T-helper 1 cell treated with Interleukin-12 subunit alpha and Interleukin-12 subunit beta and Interleukin-4 antibody, amounts not matched to agents 30 ng/mL and 1 ng/mL, for 36 hours (primary cell): ENCODE measurements at places on chromosomes 5 and 9. TPM values are rescaled to one million over a fixed set of nuclear protein-coding genes. Genes with fewer than 3 reads are reported as not detected.

Gene VAV2
- 3.1 and 3.9 TPM in 2 replicates for total RNA-seq

Gene PCDHGA3
- total RNA-seq: 0.07 and 0.34 TPM in 2 replicates

Gene PCDHA9
- total RNA-seq: not detected in 2 replicates

Gene IFNA17
- not detected in 2 replicates for total RNA-seq

Gene TTC1
- total RNA-seq: 59.0 TPM in 2 replicates

Gene PCDHGA11
- total RNA-seq: 0.24 and 0.32 TPM in 2 replicates

Gene JAKMIP2
- total RNA-seq: 5.5 and 6.3 TPM in 2 replicates

Gene DOCK8
- total RNA-seq: 266 and 274 TPM in 2 replicates

Gene SPATA9
- total RNA-seq: not detected in 2 replicates

Gene RASGEF1C
- not detected in 2 replicates for total RNA-seq

Gene PROB1
- 5.2 TPM in 2 replicates for total RNA-seq

Gene SLC6A3
- total RNA-seq: not detected in 2 replicates

Gene ACER2
- 2.4 and 2.8 TPM in 2 replicates for total RNA-seq

Gene PDE8B
- total RNA-seq: not detected in 2 replicates

Gene TMOD1
- total RNA-seq: 1.6 and 2.1 TPM in 2 replicates

Gene CARD6
- total RNA-seq: 6.3 TPM in 2 replicates

Gene ROPN1L
- 2.5 and 3.0 TPM in 2 replicates for total RNA-seq

Gene CDK9
- total RNA-seq: 111 and 113 TPM in 2 replicates

Gene ALDH1A1
- not detected in 2 replicates for total RNA-seq

Gene SPINK1
- not detected in 2 replicates for total RNA-seq

Gene POLR3G
- total RNA-seq: 5.1 and 6.0 TPM in 2 replicates

Gene PLAC8L1
- 0.96 TPM in 1 of 2 replicates, not detected in the other for total RNA-seq

Gene CHSY3
- total RNA-seq: not detected in 2 replicates

Gene GPR151
- not detected in 2 replicates for total RNA-seq

Gene NUTM2G
- not detected in 2 replicates for total RNA-seq

Gene SSBP2
- total RNA-seq: 29.6 and 30.6 TPM in 2 replicates

Gene ARL10
- 8.5 and 9.0 TPM in 2 replicates for total RNA-seq

Gene TDRD7
- 15.7 and 16.6 TPM in 2 replicates for total RNA-seq

Gene IFNE
- 0.32 TPM in 1 of 2 replicates, not detected in the other for total RNA-seq

Gene ADCY2
- not detected in 2 replicates for total RNA-seq

Gene DHFR
- total RNA-seq: 49.8 and 49.9 TPM in 2 replicates

Gene C8G
- total RNA-seq: 3.1 and 4.2 TPM in 2 replicates

Gene PCDHB14
- total RNA-seq: not detected in 2 replicates

Gene SHOC1
- total RNA-seq: not detected in 2 replicates

Gene PCSK1
- not detected in 2 replicates for total RNA-seq

Gene MYMK
- not detected in 2 replicates for total RNA-seq

Gene ADGRD2
- total RNA-seq: not detected in 2 replicates

Gene BTNL9
- total RNA-seq: not detected in 2 replicates

Gene KCNV2
- total RNA-seq: not detected in 2 replicates

Gene CD14
- 0.51 and 0.56 TPM in 2 replicates for total RNA-seq

Gene VPS13A
- total RNA-seq: 50.6 and 52.3 TPM in 2 replicates

Gene FSD1L
- 5.2 and 5.3 TPM in 2 replicates for total RNA-seq

Gene ARSI
- total RNA-seq: not detected in 2 replicates

Gene SLIT3
- total RNA-seq: not detected in 2 replicates

Gene LVRN
- 0.07 TPM in 1 of 2 replicates, not detected in the other for total RNA-seq

Gene GRM6
- not detected in 2 replicates for total RNA-seq

Gene PCDHGB2
- 1.0 and 1.3 TPM in 2 replicates for total RNA-seq

Gene LRRC19
- total RNA-seq: not detected in 2 replicates

Gene SLCO4C1
- 0.91 and 0.95 TPM in 2 replicates for total RNA-seq

Gene AK3
- total RNA-seq: 27.7 and 29.9 TPM in 2 replicates

Gene ANXA2R
- total RNA-seq: 9.3 and 9.7 TPM in 2 replicates

Gene PCDHGA1
- total RNA-seq: 0.15 and 0.17 TPM in 2 replicates

Gene CFAP157
- total RNA-seq: 0.07 and 0.10 TPM in 2 replicates

Gene SV2C
- total RNA-seq: 0.07 and 0.17 TPM in 2 replicates

Gene BBLN
- total RNA-seq: 79.8 and 83.8 TPM in 2 replicates

Gene F2RL1
- 0.71 and 0.76 TPM in 2 replicates for total RNA-seq

Gene LCN9
- total RNA-seq: not detected in 2 replicates

Gene SLC6A18
- not detected in 2 replicates for total RNA-seq

Gene GPR150
- 0.22 and 0.54 TPM in 2 replicates for total RNA-seq
